ENCODE measurements at places on chromosomes 3 and 15.

GRCh38 chr3:141942006-141942405, 65.6 kb downstream of the ATP1B3 start:
- no peak for DNase-seq

- DNase-seq, result peak; percentile 64
Observed at GRCh38 chr15:45199136-45199810, 11.5 kb upstream of the SHF start.

DNA sequence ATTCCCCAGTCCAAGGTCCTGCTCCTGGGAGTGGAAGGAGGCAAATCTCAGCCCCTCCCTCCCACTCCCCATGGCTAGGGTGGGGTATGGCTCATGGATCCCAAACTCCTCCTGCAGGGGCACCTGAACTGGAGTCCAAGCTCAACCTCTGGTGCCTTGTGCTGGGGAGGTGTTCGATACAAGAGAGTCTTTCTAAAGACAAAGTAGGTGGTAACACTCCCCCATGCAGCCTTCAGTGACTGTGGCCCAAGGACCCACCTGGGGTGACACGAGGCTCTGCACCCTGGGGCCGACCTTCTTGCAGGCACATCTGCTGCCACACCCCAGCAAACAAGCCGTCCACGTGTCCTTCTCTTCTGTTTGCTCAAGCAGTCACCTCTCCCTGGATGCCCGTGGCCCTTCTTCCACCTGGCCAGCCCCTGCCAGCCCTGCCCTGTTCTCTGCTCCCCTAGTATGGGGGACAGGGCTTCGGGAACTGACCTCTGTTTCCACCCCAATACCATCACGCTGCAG, 36.7 kb upstream of the SLC6A11 start:
- DNase-seq, result no peak

- DNase-seq, result no peak
Observed at GRCh38 chr15:63497642-63498467, 6.5 kb upstream of the USP3 start.

- DNase-seq, result no peak
Observed at GRCh38 chr15:76776480-76776879, 128.7 kb downstream of the SCAPER start.

- DNase-seq, result no peak
Observed at GRCh38 chr15:79283252-79284048, 928 bp downstream of the ANKRD34C start.

DNA sequence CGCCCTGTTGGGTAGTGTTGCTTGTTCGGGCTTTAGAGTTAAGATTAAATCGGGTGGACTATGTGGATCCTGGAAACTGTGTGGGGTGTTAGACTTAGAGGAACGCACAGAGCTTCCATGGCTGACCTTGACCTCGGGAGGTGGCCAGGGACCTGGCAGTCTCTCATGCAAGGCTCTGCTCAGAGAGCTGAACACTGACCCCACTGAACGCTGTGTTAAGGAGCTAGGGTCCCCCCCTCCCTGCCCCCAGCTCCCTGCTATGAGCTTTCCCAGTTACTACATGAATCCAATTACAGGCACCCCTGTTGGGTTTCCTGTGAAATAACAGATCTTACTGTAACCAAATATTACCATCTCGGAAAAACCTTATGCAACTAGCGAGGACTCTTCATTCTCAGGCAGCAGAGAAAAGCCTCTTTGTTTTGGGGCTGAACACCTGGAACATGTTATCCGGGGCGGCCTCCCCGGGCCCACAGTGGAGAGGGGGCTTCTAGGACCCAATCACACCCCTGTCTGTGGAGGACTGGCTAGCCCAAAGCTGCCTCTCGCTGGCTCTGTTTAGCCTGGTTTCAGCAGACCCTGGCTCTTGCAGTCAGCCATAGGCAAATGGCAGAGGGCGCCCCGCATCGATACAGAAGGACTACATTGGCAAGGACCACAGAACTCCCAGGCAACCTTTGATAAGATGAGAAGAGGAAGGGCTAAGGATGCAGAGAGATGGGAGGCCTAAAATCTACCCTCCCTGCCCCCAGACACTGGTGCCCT, 25.8 kb upstream of the ALDH1A3 start:
- no peak for DNase-seq

GRCh38 chr15:88113613-88114308, 142.8 kb downstream of the NTRK3 start:
- no peak for DNase-seq

GRCh38 chr15:100926258-100926657, 7.1 kb downstream of the LRRK1 start:
- no peak for DNase-seq

DNA sequence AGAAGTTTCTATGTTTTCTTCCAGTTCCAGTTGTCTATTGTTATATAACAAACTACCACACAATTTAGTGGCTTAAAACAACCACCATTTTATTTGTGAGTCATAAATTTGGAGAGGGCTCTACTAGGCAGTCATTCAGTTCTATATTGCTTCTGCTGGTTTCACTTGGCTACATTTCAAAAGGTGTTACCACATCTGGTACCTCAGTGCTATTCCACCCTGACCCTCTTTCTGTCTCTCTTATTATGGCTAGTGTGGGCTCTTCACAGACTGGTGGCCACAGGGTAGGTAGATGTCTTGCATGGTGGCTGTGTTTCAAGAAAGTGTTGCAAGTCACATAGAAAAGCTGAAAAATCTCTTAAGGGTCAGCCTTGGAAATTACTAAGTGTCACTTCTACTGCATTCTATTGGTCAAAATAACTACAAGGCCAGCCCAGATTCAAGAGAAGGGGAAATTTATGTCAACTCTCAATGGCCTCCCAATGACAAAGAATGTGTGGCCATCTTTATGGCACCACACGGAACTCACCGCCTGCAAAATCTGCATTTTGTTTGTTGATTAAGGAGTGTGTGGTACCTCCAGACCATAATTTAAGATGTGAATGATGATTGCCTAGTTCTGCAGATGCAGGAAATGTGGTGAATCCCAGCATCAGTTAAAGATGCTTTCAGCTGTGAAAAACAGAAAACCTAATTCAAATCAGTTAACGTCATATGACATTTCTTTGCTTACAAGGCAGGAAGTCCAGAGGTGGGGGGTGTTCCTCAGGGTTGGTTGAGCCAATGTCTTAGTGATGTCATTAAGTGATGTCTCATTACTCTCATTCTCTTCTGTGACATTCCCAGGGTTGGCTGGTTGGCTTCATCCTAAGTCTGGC, 105.8 kb upstream of the RASGRP1 start:
- DNase-seq, result no peak

- DNase-seq, result no peak
Observed at GRCh38 chr15:45139770-45140169, 10.0 kb downstream of the DUOX1 start.

DNA sequence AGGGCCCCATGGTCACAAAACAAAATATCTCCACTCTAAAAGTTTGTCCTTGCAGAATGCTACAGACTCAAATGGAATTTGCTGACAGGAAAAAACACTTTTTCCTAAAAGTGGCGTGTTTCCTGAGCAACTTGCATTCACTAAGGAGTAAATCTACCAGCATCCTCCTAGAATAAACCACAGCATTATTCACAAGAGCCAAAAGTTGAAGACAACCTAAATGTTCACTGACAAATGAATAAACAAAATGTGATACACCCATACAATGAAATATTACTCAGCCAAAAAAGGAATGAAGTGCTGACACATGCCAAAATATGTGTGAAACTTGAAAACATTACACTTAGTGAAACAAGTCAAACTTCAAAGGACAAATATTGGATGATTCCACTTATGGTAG, 28.9 kb downstream of the ITGB5 start:
- no peak for DNase-seq

DNA sequence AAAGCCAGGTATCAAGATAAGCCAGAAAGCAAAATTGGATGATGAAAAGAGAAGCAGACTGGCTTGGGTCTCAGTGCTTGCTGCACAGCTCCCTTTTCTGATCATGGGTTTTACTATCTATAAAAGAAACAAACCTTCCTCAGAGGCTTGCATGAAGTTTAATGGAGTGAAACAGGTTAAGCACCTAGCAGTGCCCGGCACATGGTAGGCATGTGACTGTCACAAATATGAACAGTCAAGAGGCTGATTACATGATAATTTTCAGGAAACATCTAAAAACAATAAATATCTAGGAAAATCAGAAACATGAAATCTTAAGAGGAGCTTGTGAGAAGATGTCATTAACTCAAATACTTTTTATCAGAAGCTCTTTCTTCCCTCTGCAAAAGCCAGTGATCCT, 519.2 kb downstream of the EPHB1 start:
- no peak for DNase-seq

GRCh38 chr3:197404030-197404429, 105.6 kb upstream of the DLG1 start:
- no peak for DNase-seq

DNA sequence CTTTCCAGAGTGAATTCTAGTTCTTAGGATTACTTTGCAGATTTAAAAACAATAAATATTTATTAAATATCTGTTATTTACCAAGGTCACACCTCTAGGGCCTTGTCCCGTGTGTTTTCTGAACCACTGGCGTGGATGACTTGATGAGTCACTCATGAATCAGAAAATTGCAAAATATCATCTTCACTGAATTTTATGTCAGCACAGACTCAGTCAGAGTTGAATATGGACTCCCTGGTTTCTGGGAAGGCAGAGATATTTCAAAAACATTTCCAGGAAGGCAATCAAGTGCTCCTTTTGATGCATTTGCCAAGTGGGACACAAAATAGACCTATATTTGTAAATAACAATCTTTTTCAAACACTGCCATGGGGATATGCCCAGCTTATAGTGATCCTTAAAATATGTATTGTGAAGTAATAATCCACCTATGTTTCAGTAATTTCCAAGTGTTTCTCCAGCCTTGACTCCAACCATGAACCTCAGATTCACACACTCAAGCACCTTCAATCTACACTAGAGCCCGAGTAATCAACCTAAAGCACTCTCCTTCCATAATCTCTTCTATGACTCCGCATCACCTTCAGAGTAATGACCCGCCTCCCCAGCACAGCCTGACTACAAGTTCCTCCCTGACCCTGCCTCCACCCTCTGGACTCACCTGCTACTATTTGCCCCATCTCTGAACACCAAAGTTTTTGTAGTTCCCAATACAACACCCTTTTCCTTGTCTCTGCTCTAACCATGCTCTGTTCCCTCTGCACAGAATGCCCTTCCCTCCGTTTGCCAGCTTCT, 24.3 kb downstream of the DPH3 start:
- DNase-seq, result no peak

- peak; percentile 16 for DNase-seq
Observed at GRCh38 chr15:57640930-57641682, 49.4 kb downstream of the MYZAP start.

- DNase-seq, result no peak
Observed at GRCh38 chr3:188553569-188553968, 399.6 kb downstream of the LPP start.

DNA sequence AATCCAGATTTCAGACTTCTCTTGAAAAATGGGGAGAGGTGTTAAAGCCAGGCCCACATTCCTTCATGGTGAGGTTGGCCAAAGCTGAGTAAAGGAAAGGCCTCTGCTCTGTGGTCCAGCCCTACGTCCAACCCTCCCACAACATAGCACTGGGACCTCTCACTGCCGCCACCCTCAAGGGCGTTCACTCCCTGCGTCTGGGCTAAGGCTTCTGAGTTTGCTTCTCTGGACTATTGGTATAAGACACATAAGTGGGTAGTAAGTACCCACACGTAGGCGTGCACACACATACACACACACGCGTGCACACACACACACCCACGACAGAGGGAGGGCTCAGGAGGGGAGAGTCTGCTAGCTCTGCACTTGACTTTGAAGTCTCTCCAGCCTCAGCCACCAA, 80.2 kb upstream of the PXYLP1 start:
- no peak for DNase-seq

DNA sequence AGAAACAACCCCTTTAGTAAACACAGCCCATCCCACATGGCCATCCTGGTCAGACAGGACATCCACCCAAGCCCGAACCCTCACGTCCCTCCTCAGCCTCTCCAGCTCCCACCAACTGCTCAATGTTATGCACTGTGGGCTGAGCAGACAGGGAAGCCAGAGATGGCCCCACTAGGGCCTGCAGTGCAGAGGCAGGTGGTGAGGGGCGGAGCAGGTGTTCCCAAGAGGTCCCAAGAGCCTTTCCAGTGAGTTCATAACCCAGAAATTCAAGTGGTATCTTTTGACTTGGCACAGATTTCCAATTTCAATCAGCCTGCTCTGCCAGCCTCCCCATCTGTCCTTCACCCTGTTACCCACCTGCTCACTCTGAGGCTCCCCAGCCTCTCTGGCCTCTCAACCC, 130.3 kb downstream of the LIPC start:
- peak; percentile 84 for DNase-seq

GRCh38 chr3:50600841-50601591, 10.6 kb downstream of the CISH start:
- DNase-seq, result peak; percentile 77

- DNase-seq, result no peak
Observed at GRCh38 chr15:22806156-22806555, 19.7 kb downstream of the NIPA1 start.

DNA sequence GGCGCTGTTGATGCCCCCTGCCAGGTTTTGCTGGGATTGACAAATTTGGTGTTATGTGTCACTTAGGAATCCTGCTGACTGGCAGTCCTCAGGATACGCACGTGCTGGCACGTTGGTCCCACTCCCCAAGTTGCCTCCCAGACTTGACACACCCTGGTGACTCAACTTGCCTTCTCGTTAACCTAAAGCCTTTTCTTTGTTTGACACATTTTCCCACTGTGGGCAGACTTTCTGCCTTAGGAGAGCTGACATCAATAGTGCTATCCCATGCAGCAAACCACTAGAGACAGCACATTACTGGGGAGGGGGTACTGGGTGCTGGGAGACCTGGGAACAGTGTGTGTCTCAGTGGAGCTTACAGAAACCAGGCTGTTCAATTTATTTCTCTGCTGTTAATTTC, 104.3 kb downstream of the OXNAD1 start:
- no peak for DNase-seq

GRCh38 chr15:80999623-81000036, 1.1 kb upstream of the TLNRD1 start:
- DNase-seq, result no peak

DNA sequence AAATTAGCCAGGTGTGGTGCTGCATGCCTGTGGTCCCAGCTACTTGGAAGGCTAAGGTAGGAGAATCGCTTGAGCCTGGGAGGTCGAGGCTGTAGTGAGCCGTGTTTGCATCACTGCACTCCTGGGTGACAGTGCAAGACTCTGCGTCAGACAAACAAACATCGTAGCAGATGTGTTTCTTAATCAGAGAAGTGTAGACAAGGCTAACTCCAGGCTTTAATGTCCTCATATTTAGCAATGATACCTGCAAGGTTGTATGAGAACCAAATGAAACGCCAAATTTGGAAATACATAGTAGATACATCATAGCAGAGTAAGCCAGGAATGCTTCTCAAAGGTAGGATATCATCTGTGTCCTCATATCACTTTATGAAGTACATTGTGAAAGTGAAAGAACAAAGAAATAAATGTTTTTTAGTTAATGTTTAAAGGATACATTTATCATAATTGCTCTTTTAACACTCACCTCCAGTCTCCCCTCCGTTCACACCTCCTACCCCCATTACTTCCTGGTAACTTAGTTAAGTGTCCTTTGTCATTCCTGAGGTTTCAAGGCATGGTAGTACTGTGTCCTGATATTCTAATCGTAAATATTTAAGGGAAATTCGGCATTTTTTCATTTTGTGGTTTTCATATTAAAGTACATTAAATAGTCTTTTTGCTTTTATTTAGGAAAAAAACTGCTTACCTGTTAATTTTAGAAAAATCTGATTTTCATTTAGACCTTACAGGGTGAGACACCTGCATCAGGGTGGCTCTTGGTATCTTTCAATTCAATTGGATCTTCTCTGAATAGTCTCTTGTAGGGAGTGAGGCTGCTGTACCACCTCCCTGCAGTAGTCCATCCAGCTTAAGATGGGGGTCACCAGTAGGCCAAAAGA, 96.1 kb downstream of the OPA1 start:
- no peak for DNase-seq
